ENCODE measurements at places on chromosomes 6 and 20.

- DNase-seq: no peak
These were observed 7.7 kb upstream of the MICB start for GRCh38 chr6:31490115-31490873.

DNA sequence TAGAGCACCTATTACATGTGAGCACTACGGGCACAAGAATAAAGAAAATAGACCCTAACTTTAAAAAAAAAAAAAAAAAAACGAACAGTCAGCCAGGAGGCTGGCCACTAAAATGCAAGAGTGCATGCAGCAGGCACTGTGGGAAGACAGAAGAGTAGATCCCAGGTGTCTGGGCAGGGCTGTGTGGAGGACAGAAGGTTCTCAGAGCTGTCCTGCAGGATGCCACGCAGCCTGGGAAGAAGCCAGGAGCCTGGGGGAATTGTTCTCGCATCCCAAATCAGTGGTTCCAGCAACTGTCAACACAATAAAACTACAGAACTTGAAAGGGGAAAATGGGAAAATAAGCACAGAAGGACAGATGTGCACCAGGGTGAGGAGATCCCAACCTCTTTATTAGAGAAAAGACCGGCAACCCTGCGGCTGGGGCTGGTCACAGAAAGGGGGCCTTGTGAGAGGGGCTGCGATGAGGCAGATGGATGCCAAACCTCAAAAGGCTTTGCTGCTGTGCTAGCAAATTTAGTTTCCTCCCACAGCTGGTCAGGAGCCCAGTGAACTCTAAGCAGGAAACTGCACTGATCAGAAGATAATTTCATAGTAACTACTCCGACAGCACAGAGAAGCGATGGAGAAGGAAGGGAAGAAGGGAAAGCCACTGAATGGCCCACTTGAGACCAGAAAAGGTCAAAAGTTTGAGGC, 30.9 kb downstream of the MAP3K5 start:
- no peak for DNase-seq

GRCh38 chr20:52190437-52191131, 995 bp downstream of the ZFP64 start:
- DNase-seq: peak; percentile 69

- no peak for DNase-seq
These were observed 66.4 kb upstream of the FABP7 start for GRCh38 chr6:122713138-122713537.

GRCh38 chr6:62978920-62979319, 232.3 kb upstream of the FKBP1C start:
- no peak for DNase-seq

GRCh38 chr6:16316741-16317251, 78.4 kb downstream of the GMPR start:
- no peak for DNase-seq

DNA sequence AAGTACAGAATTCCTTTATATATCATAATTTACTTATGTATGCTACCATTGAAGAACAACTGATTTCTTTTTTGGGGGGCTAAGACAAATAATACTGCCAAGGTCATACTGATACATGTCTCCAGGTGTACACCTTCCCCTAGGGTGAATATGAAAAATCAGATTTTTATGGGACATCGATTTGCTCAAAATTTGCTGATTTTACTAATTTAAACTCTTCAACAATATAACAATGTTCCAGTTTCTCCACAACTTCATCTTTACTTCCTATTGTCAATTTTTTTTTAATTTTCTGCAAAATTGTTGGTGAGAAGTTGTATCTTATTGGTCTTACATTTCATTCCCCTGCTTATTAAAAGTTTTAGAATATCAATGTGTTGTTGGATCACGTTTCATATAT, 495.4 kb upstream of the MANEA start:
- no peak for DNase-seq

DNA sequence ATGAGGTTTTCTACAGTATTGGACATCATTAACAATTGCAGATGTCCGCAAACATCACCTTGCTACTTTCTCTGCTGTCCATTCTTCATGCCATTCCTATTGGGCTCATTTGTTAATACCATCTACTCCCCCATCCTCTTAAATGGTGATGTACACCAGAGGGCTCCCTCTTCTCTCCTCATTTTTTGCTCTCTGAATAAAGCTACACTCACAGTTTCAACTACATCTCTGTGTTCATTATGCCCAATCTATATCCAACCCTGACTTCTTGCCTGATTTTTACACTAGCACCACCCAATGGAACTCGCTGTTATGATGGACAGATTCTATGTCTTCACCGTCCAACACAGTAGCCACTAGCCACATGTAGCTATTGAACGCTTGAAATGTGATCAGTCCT, 288.1 kb upstream of the ID4 start:
- DNase-seq: no peak

DNA sequence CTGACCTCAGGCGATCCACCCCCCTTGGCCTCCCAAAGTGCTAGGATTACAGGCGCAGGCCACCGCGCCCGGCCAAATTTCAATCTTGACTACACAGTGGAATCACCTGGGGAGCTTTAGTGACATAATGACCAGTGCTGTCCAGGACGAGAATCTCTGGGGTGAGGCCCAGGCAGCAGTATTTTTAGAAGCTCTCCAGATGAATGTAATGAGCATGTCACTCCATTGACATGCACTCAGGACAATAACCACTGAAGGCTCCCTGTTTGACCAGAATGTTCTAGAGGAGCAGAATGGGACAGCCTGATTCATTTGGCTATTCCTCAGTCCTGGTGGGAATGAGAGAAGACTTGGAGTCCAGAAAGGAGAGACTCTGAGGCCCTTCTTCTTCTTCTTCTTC, 39.2 kb downstream of the SRSF3 start:
- DNase-seq: no peak

- DNase-seq: no peak
These were observed 190.1 kb downstream of the SCP2D1 start for GRCh38 chr20:19003366-19004336.

DNA sequence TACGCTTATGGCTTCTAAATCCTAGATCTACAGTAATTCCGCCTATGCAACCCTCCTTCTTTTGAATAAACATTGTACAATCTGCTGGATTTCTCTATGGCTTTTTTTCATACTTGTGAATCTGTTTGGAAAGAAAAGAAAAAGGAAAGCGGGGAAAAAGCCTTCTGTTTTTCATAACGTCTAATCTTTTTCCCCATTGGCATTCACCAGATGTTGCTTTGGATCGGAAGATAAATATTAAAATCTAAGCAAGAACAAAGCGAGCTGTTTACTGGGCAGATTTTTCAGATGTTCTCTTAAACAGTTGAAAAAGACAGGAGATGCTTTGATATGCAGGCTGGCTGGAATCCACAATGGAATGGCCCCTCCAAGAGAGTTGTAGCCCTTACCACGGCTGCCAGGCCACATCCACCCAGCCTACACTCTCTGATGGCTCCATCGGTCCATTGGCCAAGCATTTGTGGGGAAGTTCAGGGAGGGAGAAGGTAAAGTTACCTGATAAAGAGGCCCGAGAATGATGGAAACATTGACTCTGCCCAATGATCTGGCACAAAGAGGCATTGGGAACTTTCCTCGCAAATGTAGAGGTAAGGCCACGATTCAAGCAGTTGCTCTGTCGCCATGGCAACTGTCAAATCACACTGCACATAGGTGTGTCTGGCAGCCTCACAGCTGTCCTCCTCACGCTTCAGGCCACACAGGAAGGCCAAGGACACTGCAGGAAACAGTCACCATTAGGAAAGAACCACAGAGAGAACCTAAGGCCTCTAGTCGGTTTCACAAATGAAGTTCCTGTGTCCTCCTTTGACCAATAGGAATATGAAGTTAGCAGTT, 70.3 kb downstream of the PKHD1 start:
- DNase-seq: no peak

GRCh38 chr20:42792052-42792451, 397.7 kb downstream of the PTPRT start:
- no peak for DNase-seq

- DNase-seq: no peak
These were observed 46.8 kb upstream of the UNC93A start for GRCh38 chr6:167244064-167244960.

DNA sequence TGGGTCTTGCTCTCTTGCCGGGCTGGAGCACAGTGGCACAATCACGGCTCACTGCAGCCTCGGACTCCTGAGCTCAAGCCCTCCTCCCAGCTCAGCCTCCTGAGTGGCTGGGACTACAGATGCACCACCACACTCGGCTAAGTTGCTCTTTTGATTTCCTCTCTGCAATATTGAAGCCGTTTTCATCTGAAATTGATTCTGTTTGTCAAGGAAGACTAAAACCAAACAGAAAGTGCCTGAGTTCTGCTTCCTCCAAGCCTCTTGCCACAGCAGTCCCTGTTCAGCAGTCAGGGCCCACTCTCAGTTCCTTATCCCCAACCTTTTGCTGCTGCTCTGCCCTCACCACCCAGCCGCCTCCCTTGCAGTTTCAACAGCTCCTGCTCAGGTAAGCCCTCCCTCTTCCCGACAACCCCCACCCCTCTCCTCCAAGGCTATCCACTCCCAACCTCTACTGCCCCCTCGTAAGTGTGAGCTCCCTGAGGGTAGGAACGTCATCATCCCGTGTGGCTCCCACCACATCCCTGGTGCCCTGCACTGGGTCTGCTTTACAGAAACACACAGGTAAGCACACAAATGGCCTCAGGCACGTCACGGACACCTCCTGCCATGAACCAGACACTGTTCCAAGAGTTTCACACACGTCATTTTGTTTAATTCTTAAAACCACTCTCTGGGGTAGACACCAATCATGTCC, 70.7 kb upstream of the TAB2 start:
- DNase-seq: no peak

GRCh38 chr20:47489448-47489872, 12.2 kb upstream of the NCOA3 start:
- no peak for DNase-seq

- DNase-seq: no peak
These were observed 1.6 kb downstream of the CYP39A1 start for GRCh38 chr6:46651006-46651405.

DNA sequence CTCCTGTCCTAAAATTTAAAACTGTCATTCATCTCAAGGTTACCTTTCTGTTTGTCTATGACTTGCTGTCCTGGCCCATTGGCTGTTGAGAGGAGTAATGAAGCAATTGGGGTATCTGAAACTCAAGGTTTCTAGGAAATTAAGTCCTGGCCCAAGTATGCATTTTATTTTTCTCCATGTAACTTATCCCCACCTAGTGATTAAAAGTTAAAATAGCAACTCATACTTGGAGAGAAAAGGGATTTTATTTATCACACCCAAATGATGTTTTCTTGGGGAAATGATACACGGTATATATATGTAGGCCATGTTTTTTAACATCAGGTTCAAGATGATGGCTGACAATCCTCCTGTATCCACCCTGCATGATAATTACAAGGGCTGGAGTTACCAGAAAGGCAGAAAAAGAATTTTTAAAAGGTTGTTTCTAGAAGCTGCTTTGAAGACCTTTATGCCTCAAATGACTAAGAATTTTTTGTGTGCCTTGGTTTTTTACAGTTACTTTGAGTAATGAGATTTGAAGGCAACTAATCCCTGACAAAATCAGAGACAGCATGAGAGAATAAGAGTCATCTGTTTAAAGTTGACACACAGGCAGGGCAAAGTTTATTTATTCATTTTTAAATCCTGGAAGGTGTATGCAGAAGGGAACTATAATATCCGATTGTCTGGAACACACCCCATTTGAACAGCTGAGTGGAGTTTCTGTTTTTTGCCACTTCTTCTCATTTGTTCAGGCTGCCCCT, 28.9 kb upstream of the C6orf58 start:
- no peak for DNase-seq

GRCh38 chr20:8997701-8998117, 71.2 kb upstream of the PLCB4 start:
- no peak for DNase-seq

DNA sequence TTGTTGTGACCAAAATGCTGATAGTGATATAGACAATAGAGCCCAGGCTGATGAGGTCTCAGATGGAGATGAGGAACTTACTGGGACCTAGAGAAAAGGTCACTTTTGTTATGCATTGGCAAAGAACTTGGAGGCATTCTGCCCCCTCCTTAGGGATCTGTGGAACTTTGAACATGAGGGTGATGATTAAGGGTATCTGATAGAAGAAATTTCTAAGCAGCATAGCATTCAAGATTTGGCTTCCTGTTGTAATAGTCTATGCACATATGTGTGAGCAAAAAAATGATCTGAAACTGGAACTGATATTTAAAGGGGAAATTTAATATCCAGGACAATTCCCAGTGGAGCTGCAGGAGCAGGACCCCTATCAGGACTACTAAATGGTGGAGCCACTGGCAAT, 17.1 kb downstream of the HLA-A start:
- DNase-seq: no peak

DNA sequence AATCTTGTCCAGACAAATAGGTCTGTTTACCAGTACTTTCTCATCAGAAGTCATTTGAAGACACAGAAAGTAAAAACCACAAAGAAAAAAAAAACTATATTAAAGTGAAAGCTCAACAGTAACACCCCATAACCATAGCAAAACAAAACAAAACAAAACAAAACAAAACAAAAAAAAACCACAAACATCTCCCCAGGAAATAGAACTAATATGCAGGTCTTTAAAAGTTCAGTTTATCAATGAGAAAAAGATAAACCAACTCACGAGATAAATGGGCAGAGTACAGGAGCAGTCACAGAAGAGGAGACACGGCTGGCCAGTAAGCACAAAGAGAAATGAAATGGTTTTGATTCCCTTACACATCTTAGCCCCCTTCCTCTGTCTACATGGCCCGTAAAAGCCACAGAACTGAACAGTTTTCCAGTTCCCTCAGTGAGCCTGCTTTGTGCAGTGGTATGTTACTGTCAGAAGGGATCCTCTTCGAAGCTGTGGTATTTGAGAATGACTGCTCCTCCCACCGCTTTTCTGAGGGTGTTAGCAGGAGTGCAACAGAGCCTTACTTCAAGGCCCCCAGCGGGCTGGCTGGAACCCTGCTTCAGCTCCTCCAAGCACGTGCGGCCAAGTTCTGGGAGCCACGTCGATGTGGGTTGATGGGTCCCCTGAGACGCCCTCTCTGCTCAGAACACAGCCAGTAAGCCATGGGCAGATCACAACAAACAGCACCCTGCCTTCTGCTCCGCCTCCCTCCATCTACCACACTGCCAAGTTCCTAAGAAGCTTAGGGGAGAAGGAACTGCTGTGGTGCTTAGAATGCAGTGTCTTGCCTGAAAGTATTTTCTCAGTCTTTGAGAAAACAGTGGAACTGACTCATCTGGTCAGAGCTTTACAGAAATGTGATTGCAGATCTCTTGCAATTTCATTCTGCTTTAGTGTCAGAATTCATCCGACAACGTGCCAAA, 14.0 kb downstream of the UST start:
- DNase-seq: peak; percentile 52

DNA sequence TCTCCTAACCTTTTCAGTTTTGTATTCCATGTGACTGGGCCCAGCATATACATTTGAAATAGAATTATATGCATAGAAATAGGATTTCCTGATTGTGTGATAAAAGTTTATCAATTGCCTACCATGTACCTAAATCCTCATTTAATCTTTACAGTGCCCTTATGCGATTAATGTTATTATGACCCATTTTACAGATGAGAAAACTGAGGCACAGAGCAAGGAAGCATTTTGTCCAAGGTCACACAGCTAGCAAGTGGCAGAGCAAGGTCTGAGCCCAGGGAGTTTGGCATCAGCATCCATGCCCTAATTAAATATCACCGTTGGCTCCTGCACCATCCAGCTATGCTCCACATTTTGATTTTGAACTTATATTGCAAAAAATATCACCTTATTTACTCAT, 28.2 kb upstream of the PAX1 start:
- DNase-seq: no peak

Measured in mucosa of descending colon (tissue), 3 donors.